ENCODE measurements at places on chromosomes 13 and 19. TPM values are rescaled to one million over a fixed set of nuclear protein-coding genes. Genes with fewer than 3 reads are reported as not detected.

GRCh38 chr19:38318660-38319059 lies 985 bp upstream of the KCNK6 start:
- peaks cover 16% of the 10 kb centered on the region for H3K4me1 ChIP-seq
- DNase-seq, result no peak
- H3K36me3 ChIP-seq, result peaks cover 40% of the 10 kb centered on the region
- H3K27me3 ChIP-seq, result peaks cover 47% of the 10 kb centered on the region

GRCh38 chr13:20702915-20703779 lies at the start of gene IL17D:
IL17D (plus strand) TSS chr13:20703699; CDS start chr13:20704002, 303 bp downstream.
- peak within 1 kb of the TSS; percentile 91 for H3K4me3 ChIP-seq
- H3K36me3 ChIP-seq, result peaks cover 14% of the 10 kb centered on the region
- peak; percentile 25 for DNase-seq
- H3K4me1 ChIP-seq, result peaks cover 8% of the 10 kb centered on the region

GRCh38 chr19:52248241-52248640 lies 21.1 kb upstream of the ZNF766 start:
- no peak for DNase-seq
- H3K4me3 ChIP-seq, result no peak overlapping the region
- H3K27ac ChIP-seq, result no peak overlapping the region
- no peaks in the 10 kb centered on the region for H3K36me3 ChIP-seq
- H3K27me3 ChIP-seq, result no peaks in the 10 kb centered on the region

DNA sequence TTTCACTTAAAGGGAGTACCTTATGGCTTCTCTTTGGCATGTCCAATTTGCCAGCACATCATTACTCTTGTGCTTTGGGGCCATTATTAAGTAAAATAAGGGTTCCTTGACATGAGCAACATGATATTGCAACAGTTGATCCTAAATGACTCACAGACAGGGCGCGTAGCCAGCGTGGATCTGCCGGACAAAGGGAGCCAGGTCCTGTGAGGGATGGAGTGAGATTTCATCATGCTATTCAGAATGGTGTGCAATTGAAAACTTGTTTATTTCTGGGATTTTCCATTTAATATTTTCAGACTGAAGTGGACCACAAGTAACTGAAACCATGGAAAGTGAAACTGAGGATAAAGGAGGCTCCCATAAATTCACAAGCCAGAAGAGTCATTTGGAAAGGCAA lies 48.6 kb upstream of the WASF3 start:
- no peaks in the 10 kb centered on the region for H3K36me3 ChIP-seq
- H3K27me3 ChIP-seq, result peaks cover 23% of the 10 kb centered on the region
- no peaks in the 10 kb centered on the region for H3K4me1 ChIP-seq

DNA sequence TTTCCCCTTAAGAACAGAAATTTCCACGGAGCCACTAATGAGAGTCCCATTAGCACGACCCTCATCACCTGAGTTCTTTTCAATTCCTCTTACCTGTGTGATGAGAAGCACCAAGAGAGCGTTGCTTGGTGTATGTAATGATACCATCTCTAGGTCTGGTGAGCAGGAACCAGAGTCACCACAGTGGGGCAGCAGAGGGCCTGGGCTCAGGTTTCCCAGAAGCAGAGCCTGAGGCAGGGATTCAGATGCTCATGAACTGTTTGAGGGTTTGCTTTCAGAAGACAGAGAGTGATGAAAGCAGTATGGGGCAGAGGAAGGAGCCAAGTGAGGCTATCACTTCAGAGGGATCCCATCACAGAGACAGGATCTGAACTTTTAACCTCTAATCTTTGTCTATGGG lies 3.1 kb upstream of the PTPRH start:
- H3K27ac ChIP-seq, result no peak overlapping the region
- no peaks in the 10 kb centered on the region for H3K27me3 ChIP-seq
- H3K4me3 ChIP-seq, result no peak overlapping the region
- DNase-seq, result peak; percentile 48

DNA sequence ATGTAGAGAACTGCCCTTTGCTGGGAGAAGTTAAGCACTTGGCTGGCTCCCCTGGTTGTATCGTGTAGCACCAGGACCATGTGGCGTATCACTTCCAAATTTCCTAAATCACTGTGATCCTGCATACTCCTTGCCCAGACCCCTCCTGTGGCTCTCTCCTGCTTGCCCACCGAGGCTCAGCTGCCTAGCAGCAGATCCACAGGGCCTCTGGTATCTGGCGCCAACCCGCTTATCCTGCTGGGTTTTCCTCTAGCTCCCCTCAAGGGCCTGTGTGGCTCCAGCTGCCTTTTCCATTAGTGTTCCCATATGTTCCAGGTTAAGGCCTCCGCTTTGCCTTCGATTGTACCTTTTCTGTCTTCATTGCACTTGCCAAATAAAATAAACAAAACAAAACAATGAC lies 16.5 kb downstream of the LRCH1 start:
- no peaks in the 10 kb centered on the region for H3K4me1 ChIP-seq
- no peaks in the 10 kb centered on the region for H3K27me3 ChIP-seq
- no peak overlapping the region for H3K4me3 ChIP-seq
- H3K36me3 ChIP-seq, result no peaks in the 10 kb centered on the region
- no peak for DNase-seq
- H3K27ac ChIP-seq, result no peak overlapping the region

DNA sequence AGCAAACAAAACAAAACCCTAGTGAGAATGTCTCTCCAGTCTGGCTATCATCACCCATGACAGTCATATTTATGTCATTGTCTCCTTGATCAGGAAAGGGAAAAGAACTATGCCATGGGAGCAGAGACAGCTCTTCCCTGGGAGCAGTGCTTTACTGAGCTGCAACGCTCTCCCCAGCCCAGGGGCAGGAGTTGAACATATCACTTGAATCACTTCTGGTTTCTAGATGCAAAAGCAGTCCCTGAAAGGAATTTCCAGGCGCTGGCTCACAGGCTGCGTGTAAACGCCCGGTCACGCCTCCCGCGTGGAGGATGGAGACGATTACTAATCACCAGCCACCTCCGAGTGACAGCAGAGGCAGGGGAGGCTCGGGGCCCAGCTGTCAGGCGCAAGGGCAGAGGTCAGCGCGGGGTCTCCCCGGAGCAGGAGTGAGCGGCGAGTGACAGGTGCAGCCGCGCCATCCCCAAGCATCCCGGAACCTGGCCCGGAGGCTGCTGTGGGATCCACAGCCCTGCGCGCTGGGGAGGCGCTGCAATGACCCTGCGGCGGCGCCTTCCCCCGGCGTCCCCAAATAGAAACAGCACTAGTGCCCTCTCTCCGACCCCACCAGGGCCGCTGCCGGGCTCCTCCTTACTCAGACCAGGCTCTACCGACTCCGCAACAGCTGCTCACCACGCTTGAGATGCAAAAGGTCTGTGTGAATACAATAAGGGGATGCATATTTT lies 23.5 kb upstream of the DCLK1 start:
- no peaks in the 10 kb centered on the region for H3K4me1 ChIP-seq
- no peak overlapping the region for H3K4me3 ChIP-seq
- H3K27me3 ChIP-seq, result peaks cover 26% of the 10 kb centered on the region
- no peak overlapping the region for H3K27ac ChIP-seq
- no peaks in the 10 kb centered on the region for H3K36me3 ChIP-seq

GRCh38 chr13:93534181-93534700 lies 307.6 kb downstream of the GPC6 start:
- H3K4me1 ChIP-seq, result no peaks in the 10 kb centered on the region
- no peaks in the 10 kb centered on the region for H3K36me3 ChIP-seq
- no peaks in the 10 kb centered on the region for H3K27me3 ChIP-seq
- H3K4me3 ChIP-seq, result no peak overlapping the region
- DNase-seq, result no peak
- H3K27ac ChIP-seq, result no peak overlapping the region

DNA sequence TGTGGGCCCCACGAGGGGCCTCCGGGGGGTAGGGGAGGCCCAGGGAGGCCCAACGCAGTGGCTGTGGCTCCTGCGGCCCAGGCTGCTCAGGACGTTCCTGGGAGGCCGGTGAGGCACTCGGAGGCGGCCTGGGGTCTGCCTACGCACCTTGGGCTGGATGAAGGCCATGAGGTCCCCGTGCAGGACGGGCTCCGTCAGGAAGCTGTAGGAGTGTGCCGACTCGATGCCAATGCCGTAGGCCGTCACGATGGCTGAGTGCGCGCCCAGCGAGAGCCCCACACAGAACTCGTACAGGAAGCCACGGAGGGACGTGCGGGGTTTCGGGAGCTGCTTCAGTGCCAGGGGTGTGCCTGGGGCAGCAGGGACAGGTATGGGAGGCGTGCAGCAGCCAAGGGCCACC lies 5.9 kb downstream of the SBK2 start:
- H3K27me3 ChIP-seq, result no peaks in the 10 kb centered on the region
- DNase-seq, result no peak
- no peaks in the 10 kb centered on the region for H3K4me1 ChIP-seq
- no peak overlapping the region for H3K27ac ChIP-seq

GRCh38 chr19:41425174-41426115 lies 1.7 kb downstream of the B3GNT8 start:
- no peak overlapping the region for H3K27ac ChIP-seq
- no peaks in the 10 kb centered on the region for H3K27me3 ChIP-seq
- H3K36me3 ChIP-seq, result peaks cover 36% of the 10 kb centered on the region
- peaks cover 11% of the 10 kb centered on the region for H3K4me1 ChIP-seq

GRCh38 chr13:77016251-77016812 lies 10.6 kb downstream of the FBXL3 start:
- no peak overlapping the region for H3K4me3 ChIP-seq
- DNase-seq, result no peak
- H3K27ac ChIP-seq, result no peak overlapping the region
- no peaks in the 10 kb centered on the region for H3K36me3 ChIP-seq

DNA sequence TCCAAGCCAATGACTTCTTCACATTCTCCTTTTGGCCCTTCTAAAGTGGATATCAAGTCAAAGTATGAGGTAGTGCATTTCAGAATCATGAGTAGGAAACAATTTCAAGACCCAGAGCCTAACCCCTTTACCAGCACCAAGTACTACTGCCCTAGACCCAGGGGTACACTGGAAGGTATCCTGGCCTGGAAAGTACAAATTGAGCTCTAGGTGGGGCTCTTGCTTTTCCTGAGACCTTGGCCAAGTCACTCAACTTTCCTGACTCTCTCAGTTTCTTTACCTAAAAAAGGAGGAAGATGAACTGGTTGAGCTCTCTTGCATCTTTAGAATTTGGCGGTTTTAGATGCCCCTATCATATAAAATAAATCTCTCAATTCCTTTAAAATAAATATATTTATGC lies 204.7 kb downstream of the FGF14 start:
- H3K4me1 ChIP-seq, result peaks cover 10% of the 10 kb centered on the region
- no peaks in the 10 kb centered on the region for H3K27me3 ChIP-seq
- H3K27ac ChIP-seq, result no peak overlapping the region
- H3K36me3 ChIP-seq, result no peaks in the 10 kb centered on the region

DNA sequence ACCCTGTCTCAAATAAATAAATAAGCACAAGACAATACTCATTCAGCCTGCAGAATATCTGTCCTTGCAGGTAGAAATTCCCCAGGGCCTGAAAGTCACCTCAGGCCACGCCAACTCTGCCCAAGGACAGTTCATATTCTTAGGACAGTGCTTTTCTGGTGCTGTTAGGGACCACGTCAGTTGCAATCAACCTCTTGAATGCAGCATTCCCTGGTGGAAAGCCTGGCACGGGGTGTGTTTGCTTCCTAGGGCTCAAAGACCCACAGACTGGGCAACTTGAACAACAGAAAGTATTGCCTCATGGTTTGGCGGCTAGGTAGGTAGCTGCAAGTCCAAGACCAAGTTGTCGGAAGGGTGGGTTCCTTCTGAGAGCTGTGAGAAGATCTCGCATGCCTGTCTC lies 160.3 kb downstream of the KCTD15 start:
- no peak for DNase-seq
- H3K4me1 ChIP-seq, result no peaks in the 10 kb centered on the region
- no peaks in the 10 kb centered on the region for H3K36me3 ChIP-seq
- H3K27me3 ChIP-seq, result peaks cover 85% of the 10 kb centered on the region
- H3K4me3 ChIP-seq, result no peak overlapping the region
- no peak overlapping the region for H3K27ac ChIP-seq

DNA sequence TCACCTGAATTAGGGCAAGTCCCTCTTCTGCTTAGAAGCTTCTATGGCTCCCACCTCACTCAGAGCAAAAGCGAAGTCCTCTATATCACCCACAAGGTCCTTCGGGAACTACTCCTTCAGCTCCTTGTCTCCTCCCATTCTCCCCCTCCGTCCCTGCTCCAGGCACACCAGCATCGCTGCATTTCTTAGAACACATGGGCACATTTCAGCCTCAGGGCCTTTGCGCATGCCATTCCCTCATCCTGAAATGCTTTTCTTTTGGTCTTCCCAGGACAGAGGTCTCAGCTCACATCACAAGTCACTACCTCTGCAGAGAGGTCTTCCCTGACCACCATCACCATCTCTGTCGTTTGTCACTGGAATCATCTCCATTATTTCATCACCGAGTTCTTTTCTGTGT lies 4.0 kb downstream of the S1PR5 start:
- H3K4me3 ChIP-seq, result no peak overlapping the region
- H3K27me3 ChIP-seq, result peaks cover 57% of the 10 kb centered on the region
- no peaks in the 10 kb centered on the region for H3K36me3 ChIP-seq

DNA sequence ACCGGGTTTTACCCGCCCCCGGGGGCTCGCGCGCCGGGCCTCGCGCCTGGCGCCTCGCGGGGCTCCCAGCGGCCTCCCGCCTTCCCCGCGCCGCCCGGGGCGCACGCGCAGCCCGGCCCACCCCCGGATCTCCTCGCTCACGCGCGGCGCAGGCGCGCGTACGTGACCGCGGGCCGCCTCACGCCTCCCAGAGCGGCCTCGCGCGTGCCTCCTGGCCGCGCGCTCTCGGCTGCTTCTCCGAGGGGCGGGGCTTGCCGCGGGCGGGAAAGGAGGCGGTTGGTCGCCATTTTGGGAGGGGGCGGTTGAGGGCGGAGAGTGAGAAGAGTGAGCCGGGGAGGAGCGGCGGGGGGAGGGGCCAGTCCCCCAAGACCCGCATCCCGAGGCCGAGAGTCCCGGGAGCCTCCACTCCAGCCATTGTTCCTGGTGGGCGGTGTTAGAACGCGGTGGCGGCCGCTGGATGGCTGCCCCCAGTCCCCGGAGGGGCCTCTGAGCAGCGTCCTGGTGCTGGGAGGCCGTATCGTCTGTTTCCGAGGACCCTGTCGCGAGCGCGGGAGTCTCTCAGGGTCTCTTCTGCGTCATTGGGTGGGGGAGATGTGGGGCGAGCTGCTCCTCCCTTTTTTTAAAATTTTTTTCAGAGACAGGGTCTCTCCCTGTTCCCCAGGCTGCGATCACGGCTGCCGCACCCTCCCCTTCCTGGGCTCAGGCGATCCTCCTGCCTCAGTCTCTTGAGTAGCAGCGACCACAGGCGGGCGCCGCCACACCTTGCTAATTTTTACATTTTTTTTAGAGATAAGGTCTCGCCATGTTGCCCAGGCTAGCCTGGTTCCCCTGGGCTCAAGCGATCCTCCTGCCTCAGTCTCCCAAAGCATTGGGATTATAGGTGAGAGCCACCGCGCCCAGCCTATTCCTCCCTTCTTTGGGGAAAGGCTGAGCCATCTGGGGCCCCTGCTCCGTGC lies at the start of gene ZNF541:
TSS of gene ZNF541 (minus strand) at position 78 of the 956 bp plus-strand sequence. CDS start 17,292 bp downstream, outside the sequence.
- no peak for DNase-seq
- H3K27me3 ChIP-seq, result peaks cover 19% of the 10 kb centered on the region
- H3K4me3 ChIP-seq, result no peak within 1 kb of the TSS
- H3K36me3 ChIP-seq, result no peaks in the 10 kb centered on the region
- H3K27ac ChIP-seq, result no peak within 1 kb of the TSS

Gene VSIG10L
- total RNA-seq, result 3.6 TPM

Gene S1PR5
- not detected for total RNA-seq

Gene KLK1
- not detected for total RNA-seq

Gene KMT2B
- total RNA-seq, result 65.3 TPM

Gene ODAD3
- total RNA-seq, result not detected

Gene SWSAP1
- total RNA-seq, result 1.7 TPM

Gene C19orf81
- not detected for total RNA-seq

Gene TUBB4A
- 1.5 TPM for total RNA-seq

Gene FLT1
- total RNA-seq, result not detected

Gene SYCN
- total RNA-seq, result not detected

All from Calu3 (cell line).